ENCODE measurements at places on chromosomes 2 and 18.

DNA sequence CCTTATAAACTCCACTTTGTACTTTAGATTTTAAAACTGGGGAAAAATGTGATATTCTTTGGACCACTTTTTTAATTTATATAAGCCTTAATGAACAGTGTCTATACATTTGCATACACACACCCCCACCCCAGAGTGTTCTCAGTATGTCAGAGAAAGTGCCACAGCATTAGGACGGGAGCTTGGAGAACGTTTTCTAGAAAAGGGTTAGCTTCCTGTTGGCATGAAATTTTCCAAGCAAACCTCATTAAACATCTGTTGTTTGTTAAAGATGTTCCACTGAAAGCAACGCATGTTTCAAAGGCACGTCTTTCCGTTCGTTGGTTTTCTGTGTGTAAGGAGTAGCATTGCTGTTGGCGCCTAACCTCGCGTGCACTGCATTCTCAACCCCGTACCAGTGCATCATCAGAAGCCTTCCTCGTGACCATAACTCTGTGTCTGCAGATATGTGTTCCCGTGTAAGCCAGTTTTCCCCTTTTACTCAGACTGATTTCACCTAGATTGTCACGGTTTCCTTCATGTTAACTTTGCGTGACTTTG lies 228.5 kb downstream of the ALPK2 start:
- no peak for DNase-seq

- no peak for DNase-seq
These were observed 19.3 kb downstream of the CLK1 start for GRCh38 chr2:200845194-200845593.

- DNase-seq, result peak; percentile 6
These were observed 94.0 kb downstream of the GLI2 start for GRCh38 chr2:120829633-120830025.

GRCh38 chr2:100470898-100471514 lies 724 bp downstream of the NMS start:
- DNase-seq, result peak; percentile 66

GRCh38 chr18:8889489-8889888 lies 184.1 kb downstream of the MTCL1 start:
- no peak for DNase-seq

- DNase-seq, result no peak
These were observed 134.0 kb downstream of the IKZF2 start for GRCh38 chr2:213017404-213017803.

DNA sequence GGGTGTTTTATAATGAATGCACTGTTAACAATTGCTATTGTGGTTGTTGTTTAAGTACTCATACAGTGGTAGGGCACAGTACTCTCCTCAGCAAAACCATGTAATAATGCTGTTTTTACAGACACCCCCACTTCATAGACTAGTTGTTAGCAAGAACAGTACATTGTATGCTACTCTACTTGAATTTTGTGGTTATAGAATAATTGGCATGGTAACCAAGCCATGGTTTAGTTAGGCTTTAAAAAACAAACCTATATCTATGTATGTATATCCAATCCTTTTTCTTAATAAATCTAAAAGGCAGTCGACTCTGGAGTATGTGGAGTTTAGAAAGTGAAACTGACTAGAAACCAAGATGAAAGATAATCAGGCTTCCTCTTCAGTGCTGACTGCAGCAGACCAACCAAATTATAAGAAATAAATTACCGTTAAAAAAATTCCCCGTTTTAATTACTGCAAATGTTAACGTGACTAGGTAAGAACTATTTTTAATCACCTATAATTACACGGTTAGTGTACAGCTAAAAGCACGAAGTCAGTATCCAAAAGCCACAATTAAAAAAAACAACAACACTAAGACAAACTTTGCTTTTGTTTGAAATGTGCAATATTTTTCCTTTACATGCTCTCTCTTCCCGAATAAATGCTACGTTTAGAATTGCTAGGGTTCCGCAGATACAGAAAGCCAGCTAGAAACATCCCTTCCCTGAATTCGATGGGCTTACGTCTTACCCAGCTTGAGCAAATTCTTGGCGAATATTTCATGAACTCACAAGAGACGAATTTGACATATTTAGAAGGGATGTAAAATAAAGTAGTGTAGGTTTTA lies 113.3 kb upstream of the SERTAD2 start:
- no peak for DNase-seq

- peak; percentile 30 for DNase-seq
These were observed 55.3 kb downstream of the HS1BP3 start for GRCh38 chr2:20595439-20596192.

- DNase-seq, result no peak
These were observed 63.0 kb upstream of the CELF4 start for GRCh38 chr18:37628470-37629220.
